ENCODE measurements at places on chromosomes 2 and 18. TPM values are rescaled to one million over a fixed set of nuclear protein-coding genes. Genes with fewer than 3 reads are reported as not detected.

Gene UCN
- not detected for total RNA-seq

Gene POTEI
- total RNA-seq, result not detected

GRCh38 chr2:47896450-47896968, 9.8 kb downstream of the FBXO11 start:
- peaks cover 55% of the 10 kb centered on the region for H3K4me1 ChIP-seq
- no peak for DNase-seq
- no peak overlapping the region for H3K27ac ChIP-seq
- no peaks in the 10 kb centered on the region for H3K27me3 ChIP-seq
- H3K4me3 ChIP-seq, result no peak overlapping the region
- no peaks in the 10 kb centered on the region for H3K36me3 ChIP-seq

GRCh38 chr18:55227771-55228170, 268.5 kb upstream of the CCDC68 start:
- H3K4me3 ChIP-seq, result no peak overlapping the region
- no peaks in the 10 kb centered on the region for H3K27me3 ChIP-seq

- no peak overlapping the region for H3K4me3 ChIP-seq
- no peak for DNase-seq
- peaks cover 5% of the 10 kb centered on the region for H3K4me1 ChIP-seq
- peaks cover 16% of the 10 kb centered on the region for H3K36me3 ChIP-seq
- H3K27ac ChIP-seq, result no peak overlapping the region
- no peaks in the 10 kb centered on the region for H3K27me3 ChIP-seq
Observed at GRCh38 chr2:53854678-53855077, 5.1 kb downstream of the GPR75 start.

DNA sequence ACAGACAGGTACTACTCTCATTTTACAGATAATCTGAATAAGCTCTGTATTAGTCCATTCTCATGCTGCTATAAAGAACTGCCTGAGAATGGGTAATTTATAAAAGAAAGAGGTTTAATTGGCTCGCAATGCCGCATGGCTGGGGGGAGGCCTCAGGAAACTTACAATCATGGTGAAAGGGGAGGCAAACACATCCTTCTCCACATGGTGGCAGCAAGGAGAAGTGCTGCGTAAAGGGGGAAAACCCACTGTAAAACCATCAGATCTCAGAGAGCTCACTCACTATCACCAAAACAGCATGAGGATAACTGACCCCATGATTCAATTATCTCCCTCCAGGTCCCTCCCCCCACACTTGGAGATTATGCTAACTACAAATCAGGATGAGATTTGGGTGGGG, 254.4 kb downstream of the KCNE4 start:
- H3K27me3 ChIP-seq, result no peaks in the 10 kb centered on the region
- no peaks in the 10 kb centered on the region for H3K4me1 ChIP-seq
- H3K27ac ChIP-seq, result no peak overlapping the region
- no peak for DNase-seq
- H3K4me3 ChIP-seq, result no peak overlapping the region

DNA sequence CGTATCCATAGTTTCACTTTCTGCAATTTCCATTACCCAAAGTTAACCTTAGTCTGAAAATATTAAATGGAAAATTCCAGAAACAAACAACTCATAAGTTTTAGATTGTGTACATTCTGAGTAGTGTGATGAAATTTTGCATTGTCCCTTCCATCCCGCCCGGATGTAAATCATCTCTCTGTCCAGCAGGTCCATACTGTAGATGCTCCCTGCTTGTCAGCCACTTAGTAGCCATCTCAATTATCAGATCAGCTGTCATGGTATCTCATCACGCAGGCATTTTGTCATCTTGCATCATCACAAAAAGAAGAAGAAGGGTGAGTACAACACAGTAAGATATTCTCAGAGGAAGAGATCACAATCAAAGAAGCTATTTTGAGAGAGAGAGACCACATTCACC, 185.0 kb upstream of the STK17B start:
- H3K36me3 ChIP-seq, result no peaks in the 10 kb centered on the region
- no peak overlapping the region for H3K27ac ChIP-seq
- H3K4me1 ChIP-seq, result peaks cover 2% of the 10 kb centered on the region
- H3K27me3 ChIP-seq, result no peaks in the 10 kb centered on the region

DNA sequence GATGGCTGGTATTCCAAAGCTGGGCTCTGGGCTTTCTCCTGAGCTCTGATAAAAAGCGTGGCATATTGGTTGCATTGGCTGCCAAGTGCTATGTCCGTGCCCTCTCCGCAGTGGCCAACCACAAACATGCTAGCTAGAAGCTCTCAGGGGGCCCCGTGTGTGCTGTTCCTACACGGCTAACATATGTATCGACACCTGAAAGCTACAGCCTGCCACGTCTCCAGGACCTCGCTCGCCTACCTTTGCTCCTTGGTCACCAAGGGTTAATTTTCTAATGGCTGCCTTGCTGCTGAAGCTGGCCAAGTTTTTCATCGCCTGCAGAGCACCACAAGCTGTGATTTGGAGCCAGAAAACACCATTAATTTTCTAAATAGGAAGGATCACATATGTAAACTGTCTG, 888.4 kb downstream of the BCL11A start:
- no peaks in the 10 kb centered on the region for H3K27me3 ChIP-seq
- no peak overlapping the region for H3K27ac ChIP-seq
- no peak overlapping the region for H3K4me3 ChIP-seq
- no peaks in the 10 kb centered on the region for H3K36me3 ChIP-seq
- no peak for DNase-seq
